ENCODE measurements at places on chromosomes 3 and 15.

DNA sequence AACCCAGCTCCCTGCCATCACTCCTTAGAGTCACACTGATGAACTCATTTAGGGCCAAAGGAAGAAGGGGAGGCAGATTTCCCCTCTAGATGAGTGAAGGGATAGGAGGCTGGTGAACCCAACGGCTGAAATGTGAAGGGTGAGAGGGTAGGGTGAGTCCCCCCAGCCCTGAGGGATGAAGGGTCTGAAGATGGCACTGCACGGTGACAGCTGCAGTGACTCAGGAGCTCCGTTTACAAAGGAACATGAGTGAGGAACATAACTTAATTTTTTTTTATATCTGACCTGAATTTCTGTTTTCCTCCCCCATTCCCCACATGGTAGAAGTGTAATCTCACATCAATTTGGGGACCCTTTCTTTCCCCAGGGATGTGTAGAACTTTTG, 14.0 kb downstream of the SNX33 start:
- DNase-seq, result no peak

- DNase-seq, result no peak
These were observed 69.8 kb upstream of the GRM7 start for GRCh38 chr3:6791161-6791560.

DNA sequence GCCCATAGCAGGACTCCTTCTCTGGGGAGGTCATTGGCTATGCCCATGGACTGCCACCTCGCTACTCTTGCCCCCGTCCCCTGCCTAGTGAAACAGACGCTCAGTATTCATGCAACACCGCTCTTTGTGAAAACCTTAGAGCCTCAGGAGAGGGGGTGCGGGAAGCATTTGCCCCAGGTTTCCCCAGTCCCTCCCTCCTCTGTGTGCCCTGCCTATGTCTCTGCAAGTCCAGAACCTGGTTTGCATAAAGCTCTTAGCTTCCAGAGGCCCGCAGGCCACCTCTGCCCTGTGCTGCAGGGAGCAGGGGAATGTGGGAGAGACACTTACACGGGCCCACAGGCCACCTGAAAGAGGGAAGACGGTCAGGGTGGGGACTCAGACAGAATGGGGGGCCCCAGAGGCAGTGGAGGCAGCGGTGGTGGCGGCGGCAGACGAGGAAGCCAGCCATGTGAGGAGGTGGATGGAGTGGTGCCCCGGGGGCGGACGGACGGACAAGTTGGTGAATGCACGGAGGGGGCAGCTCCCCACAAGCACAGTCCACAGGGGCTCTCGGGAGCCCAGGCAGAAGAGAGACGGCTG, 33.8 kb upstream of the CTSH start:
- DNase-seq, result no peak

GRCh38 chr3:165748094-165748493, 89.1 kb downstream of the BCHE start:
- no peak for DNase-seq

GRCh38 chr15:64429448-64429847, 30.9 kb upstream of the ZNF609 start:
- no peak for DNase-seq

GRCh38 chr3:69330891-69331400, 54.9 kb downstream of the FRMD4B start:
- DNase-seq, result no peak

GRCh38 chr15:85543741-85544155, 163.3 kb downstream of the AKAP13 start:
- no peak for DNase-seq

Data from mesenchymal stem cell (in vitro differentiated cells and primary cell).